Spleen (tissue), 13 donors: ENCODE measurements at places on chromosomes 1 and 21.

GRCh38 chr1:17834561-17835100 is 79.5 kb downstream of the ACTL8 start:
- DNase-seq = no peak

DNA sequence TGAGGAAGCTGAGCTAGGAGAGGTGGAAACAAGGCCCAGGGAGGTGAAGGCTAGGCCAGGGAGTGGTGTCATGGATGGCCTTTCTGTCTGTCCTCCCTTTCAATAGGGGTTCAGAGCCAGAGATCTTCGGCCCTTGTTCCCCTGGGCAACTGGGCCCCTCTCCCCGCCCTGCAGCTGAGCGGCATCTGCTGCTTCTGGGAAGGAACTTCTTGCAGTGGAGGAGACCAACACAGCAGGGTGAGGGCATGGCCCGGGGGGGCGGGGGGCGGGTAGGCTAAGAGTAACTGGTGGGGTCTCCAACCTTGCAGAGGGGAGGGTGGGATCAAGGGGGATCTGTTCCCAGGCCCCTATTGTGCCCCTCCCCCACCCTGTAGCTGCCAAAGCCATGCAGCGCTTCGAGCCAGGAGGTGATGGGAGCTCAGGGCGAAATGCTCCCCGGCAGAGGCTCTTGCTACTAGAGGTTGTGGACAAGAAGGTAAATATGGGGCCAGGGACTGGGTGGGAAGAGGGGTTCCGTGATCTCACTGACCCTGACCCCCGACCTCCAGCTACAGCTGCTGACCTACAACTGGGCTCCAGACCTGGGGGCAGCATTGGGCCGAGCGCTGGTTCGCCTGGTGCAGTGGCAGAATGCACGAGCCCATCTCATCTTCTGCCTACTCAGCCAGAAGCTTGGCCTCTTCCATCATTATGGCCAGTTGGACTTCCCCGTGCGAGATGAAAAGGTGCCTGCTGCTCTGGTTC is 11.7 kb downstream of the HYI start:
- DNase-seq = peak; percentile 37

GRCh38 chr1:112614460-112615065 is 4.4 kb downstream of the ST7L start:
- no peak for DNase-seq

GRCh38 chr1:200306944-200307754 is 102.7 kb downstream of the ZNF281 start:
- DNase-seq = no peak

DNA sequence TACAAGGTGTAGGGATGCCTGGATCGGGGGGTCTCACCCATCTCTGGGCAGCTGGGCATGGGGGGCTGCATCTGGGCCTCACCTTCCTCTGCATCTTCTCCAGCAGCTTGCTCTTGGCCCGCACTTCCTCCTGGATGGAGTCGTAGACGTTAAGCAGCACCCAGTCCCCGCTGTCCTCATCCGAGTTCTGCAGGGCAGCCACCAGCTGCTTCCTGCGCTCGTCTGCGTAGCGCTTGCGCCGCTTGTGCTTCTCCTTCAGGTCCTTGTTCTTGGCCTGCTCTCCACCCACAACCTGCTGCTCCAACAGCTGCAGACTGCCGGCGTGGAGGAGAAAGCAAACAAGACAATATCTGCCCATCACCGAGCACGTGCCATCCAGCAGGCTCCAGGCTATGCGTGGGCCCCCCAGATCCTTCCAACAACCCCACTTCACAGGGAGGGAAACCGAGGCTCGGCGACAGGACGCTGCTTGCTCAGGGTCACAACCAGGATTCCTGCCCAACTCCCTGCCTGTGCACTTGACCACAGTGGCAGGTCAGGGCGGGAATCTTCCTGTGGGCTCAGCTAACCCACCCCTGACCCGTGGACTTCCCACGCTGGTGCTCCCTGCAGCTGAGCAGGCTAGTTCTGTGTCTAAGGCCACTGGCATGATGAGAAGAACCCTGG is 21.5 kb upstream of the DDOST start:
- no peak for DNase-seq

- DNase-seq = no peak
Observed at GRCh38 chr1:212315907-212316306, 30.7 kb downstream of the PPP2R5A start.

GRCh38 chr1:228830954-228831481 is 95.7 kb downstream of the RHOU start:
- no peak for DNase-seq

GRCh38 chr1:207393610-207394009 is 60.5 kb upstream of the CR2 start:
- DNase-seq = no peak

DNA sequence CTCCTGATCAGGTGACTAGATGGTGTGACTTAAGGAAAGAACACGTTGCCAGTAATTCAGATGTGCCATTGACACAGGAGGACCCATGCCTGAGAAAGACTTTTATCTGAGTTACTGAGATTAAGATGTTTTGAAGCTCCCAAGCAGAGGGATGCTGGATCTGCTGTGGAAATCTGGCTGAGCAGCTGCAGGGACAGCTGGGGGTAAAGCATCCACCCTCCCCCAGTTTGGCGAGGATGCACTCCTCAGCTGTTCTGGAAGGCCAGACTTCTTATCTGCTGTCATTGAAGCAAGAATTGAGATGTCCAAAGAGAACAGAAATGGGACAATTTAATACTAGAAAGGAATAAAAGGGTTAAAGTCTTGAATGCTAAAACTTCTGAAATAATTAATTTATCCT is 25.7 kb downstream of the TTC3 start:
- DNase-seq = no peak

GRCh38 chr1:226061841-226062557 is 517 bp upstream of the H3-3A start:
- DNase-seq = no peak
